Omental fat pad (tissue), 4 donors: ENCODE measurements at places on chromosomes 5 and 9. TPM values are rescaled to one million over a fixed set of nuclear protein-coding genes. Genes with fewer than 3 reads are reported as not detected.

GRCh38 chr5:101364469-101364868 lies 461.4 kb upstream of the ST8SIA4 start:
- no peak for DNase-seq

DNA sequence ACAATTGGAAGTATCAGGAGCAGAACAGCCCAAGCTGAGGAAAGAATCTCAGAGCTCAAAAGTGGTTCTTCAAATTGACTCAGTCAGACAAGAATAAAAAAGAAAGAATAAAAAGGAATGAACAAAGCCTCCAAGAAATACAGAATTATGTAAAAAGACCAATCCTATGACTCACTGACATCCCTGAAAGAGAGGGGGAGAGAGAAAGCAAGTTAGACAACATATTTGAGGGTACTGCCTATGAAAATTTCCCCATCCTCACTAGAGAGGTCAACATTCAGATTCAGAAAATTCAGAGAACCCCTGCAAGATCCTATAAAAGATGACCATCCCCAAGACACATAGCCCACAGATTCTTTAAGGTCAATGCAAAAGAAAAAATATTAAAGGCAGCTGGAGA lies 173.2 kb downstream of the ALDH1A1 start:
- DNase-seq, result no peak

GRCh38 chr5:154593071-154593470 lies 115.0 kb upstream of the HAND1 start:
- no peak for DNase-seq

DNA sequence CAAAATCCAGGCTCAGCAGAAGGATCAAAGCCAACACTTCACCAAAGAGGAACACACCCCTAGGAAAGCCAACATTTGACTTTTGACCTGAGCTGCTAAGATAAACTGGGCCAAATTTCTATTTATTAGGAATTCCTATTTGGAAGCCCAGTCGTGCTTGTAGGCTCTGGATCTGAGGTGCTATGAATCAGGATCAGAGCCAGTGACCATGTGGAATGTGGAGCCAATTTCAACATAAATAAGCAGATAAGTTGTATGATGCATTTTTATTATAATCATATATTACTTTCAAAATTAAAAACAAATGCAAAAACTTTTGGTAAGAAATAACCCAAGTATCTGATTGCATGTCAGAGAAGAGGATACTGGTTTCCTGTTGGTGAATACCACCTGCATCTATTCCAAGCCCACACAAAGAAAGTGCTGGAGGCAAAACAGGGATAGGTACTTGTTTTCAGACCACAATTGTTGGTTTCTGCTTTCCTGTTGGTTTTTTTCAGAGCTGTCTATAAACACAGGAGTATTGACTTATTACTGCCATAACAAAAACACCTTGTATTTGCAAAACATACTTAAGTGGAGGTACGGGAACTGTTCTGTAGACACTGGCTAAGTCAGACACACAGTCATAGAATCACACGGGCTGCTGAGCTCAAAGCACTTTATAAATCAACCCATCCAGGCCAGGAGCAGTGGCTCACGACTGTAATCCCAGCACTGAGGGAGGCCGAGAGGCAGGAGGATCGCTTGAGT lies 52.8 kb downstream of the ARL15 start:
- no peak for DNase-seq

AMACR gene
- total RNA-seq, result 12.8 TPM

PITX1 gene
- 1.2 TPM for total RNA-seq
